ENCODE measurements at places on chromosomes 11 and 22.
A peak's percentile ranks its signal among the peaks of the same experiment; 100 is the strongest.

DNA sequence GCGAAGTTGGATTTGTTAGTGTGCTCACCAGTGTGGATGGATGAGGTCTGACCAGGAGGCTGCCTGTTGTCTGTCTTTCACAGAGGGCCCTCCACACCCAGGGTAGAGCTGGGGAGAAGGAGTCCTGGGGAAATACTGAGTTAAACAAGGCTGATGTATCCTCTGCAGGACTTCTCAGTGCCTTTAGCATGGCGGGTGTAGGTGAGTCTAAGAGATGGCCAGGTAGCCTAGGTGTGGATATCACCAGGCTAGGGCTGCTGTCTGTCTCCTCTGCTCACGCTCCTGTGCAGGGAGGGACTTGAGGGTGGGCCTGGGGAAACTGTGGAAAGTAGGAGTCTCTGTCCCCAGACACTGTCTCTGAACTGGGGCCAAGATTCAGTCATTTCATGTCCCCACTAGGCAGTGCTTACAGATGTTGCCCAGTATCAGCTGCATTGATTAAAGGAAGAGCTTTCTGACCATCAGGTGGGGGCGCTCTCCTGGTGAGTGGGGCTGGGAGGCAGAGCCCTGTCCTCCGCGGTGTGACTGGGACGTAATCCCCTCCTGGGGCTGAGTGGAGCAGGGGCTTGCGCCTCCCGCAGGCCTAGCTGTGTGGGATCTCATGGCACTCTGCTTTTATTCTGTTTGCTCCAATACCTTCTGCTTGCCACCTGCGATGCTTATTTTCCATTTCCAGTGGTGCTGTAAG, 35.5 kb upstream of the CCDC188 start:
- H3K27me3 ChIP-seq: no peaks in the 10 kb centered on the region
- no peaks in the 10 kb centered on the region for H3K36me3 ChIP-seq
- H3K4me1 ChIP-seq: no peaks in the 10 kb centered on the region

GRCh38 chr11:86918973-86919372, 36.2 kb downstream of the FZD4 start:
- H3K4me3 ChIP-seq: no peak overlapping the region
- H3K27me3 ChIP-seq: no peaks in the 10 kb centered on the region
- peaks cover 10% of the 10 kb centered on the region for H3K4me1 ChIP-seq
- DNase-seq: no peak
- peak overlapping the region; percentile 6 for H3K27ac ChIP-seq
- no peaks in the 10 kb centered on the region for H3K36me3 ChIP-seq

GRCh38 chr11:69472541-69473275, 8.8 kb upstream of the LINC01488 start:
- no peak for DNase-seq
- no peaks in the 10 kb centered on the region for H3K36me3 ChIP-seq
- no peak overlapping the region for H3K4me3 ChIP-seq
- no peaks in the 10 kb centered on the region for H3K27me3 ChIP-seq
- no peaks in the 10 kb centered on the region for H3K4me1 ChIP-seq
- no peak overlapping the region for H3K27ac ChIP-seq

DNA sequence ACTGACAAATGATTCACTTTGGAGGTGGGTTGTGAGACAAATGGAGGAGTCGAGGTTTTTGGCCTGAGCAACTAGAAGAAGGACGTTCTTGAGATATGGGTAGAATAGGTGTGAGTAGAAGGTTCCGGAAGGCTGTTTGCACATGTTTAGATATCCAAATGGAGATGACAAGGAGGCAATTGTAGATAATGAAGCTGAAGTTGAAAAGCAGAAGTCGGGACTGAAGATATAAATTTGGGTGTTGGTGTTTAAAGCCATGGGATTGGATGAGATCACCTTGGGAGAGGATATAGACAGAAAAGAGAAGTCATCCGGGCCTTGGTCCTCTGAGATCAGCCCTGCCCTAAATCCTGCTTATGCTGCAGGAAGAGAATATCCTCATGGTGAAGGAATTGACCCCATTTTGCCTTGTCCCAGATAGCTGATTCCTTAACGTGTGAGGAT, 75.5 kb upstream of the CD44 start:
- H3K27ac ChIP-seq: peak overlapping the region; percentile 84
- peaks cover 14% of the 10 kb centered on the region for H3K4me1 ChIP-seq
- no peak for DNase-seq

- H3K27ac ChIP-seq: no peak overlapping the region
- H3K4me3 ChIP-seq: no peak overlapping the region
- H3K27me3 ChIP-seq: no peaks in the 10 kb centered on the region
- DNase-seq: no peak
Observed at GRCh38 chr11:76700177-76701100, 29.9 kb upstream of the LRRC32 start.

- no peaks in the 10 kb centered on the region for H3K27me3 ChIP-seq
- H3K4me1 ChIP-seq: no peaks in the 10 kb centered on the region
Observed at GRCh38 chr11:85941380-85941973, 86.3 kb downstream of the CCDC83 start.

DNA sequence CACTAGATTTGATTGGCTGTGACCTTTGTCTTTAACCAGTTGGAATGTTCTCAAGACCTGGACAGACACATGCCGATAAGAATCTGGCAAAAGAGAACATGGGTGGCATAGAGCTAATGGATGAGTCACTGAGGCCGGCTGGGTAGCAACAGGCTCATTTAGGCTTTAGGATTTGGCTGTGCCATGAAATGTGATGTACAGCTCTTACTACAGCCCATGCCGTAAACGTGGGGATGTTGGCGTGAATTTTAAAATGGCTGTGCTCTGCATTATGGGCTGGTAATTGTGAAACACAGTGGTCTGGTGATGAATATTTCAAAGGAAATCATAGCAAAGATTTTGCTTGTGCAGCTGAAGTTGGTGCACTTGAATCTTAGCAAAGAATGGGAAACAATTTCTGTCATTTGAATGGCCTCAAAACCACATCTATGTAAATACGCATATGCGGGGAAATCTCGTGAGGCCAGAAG, 332.4 kb downstream of the TBC1D22A start:
- no peak overlapping the region for H3K4me3 ChIP-seq
- DNase-seq: no peak
- no peak overlapping the region for H3K27ac ChIP-seq

GRCh38 chr11:66840317-66841091, 2.7 kb upstream of the RCE1 start:
- H3K36me3 ChIP-seq: peaks cover 7% of the 10 kb centered on the region
- peaks cover 24% of the 10 kb centered on the region for H3K4me1 ChIP-seq
- H3K4me3 ChIP-seq: no peak overlapping the region
- H3K27me3 ChIP-seq: no peaks in the 10 kb centered on the region
- no peak for DNase-seq

- H3K27me3 ChIP-seq: no peaks in the 10 kb centered on the region
- no peaks in the 10 kb centered on the region for H3K36me3 ChIP-seq
- H3K27ac ChIP-seq: no peak overlapping the region
- H3K4me3 ChIP-seq: no peak overlapping the region
- no peak for DNase-seq
Observed at GRCh38 chr11:1498262-1498661, 11.7 kb upstream of the MOB2 start.

GRCh38 chr11:45154276-45154675, 7.8 kb downstream of the PRDM11 start:
- no peaks in the 10 kb centered on the region for H3K27me3 ChIP-seq
- no peak overlapping the region for H3K27ac ChIP-seq
- H3K4me1 ChIP-seq: no peaks in the 10 kb centered on the region
- no peak for DNase-seq
- H3K36me3 ChIP-seq: no peaks in the 10 kb centered on the region

DNA sequence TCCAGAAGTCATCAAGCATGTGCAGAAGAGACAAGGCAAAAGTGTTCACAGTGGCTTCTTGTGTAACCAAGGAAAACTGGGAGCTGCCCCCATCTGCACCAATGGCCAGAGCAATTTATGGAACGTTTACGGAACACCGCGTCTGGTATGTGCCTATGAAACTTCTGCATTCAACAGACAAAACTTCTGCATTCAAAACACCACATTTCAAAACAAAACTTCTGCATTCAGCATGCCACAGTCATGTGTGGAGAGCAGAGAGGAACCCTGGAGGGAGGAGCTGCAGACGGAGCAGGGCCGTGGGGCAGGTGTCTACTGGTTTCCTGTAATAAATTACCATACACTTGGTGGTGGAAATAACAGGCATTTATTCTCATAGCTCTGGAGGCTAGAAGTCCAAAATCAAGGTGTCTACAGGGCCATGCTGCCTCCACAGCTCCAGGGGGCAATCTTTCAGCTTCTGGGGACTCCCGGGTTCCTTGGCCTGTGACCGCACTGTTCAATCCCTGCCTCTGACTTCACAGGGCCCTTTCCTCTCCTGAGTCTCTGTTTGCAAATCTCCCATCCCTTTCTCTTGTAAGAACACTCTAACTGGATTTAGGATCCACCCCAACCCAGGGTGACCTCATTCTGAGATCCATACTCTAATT, 32.2 kb downstream of the RPL3 start:
- no peak overlapping the region for H3K4me3 ChIP-seq
- H3K27me3 ChIP-seq: no peaks in the 10 kb centered on the region
- peaks cover 68% of the 10 kb centered on the region for H3K4me1 ChIP-seq
- H3K27ac ChIP-seq: peak overlapping the region; percentile 36
- no peaks in the 10 kb centered on the region for H3K36me3 ChIP-seq

- no peak overlapping the region for H3K27ac ChIP-seq
- DNase-seq: no peak
- no peaks in the 10 kb centered on the region for H3K4me1 ChIP-seq
- H3K36me3 ChIP-seq: no peaks in the 10 kb centered on the region
Observed at GRCh38 chr11:69567951-69568808, 72.8 kb upstream of the CCND1 start.

- no peak for DNase-seq
- H3K4me3 ChIP-seq: no peak overlapping the region
- no peak overlapping the region for H3K27ac ChIP-seq
Observed at GRCh38 chr11:102421261-102421660, 31.3 kb downstream of the TMEM123 start.

GRCh38 chr11:68660066-68660810, 24.1 kb upstream of the GAL start:
- DNase-seq: no peak
- H3K27ac ChIP-seq: no peak overlapping the region
- H3K4me3 ChIP-seq: no peak overlapping the region
- no peaks in the 10 kb centered on the region for H3K27me3 ChIP-seq
- H3K4me1 ChIP-seq: 0 out of 2 replicates have a peak, but pooled peaks cover 2% of the 10 kb centered on the region

GRCh38 chr11:117855912-117856651, 20.4 kb downstream of the FXYD6 start:
- no peak for DNase-seq
- H3K27ac ChIP-seq: no peak overlapping the region
- H3K27me3 ChIP-seq: peaks cover 18% of the 10 kb centered on the region
- H3K4me1 ChIP-seq: no peaks in the 10 kb centered on the region
- no peaks in the 10 kb centered on the region for H3K36me3 ChIP-seq
- H3K4me3 ChIP-seq: no peak overlapping the region

- peaks cover 5% of the 10 kb centered on the region for H3K27me3 ChIP-seq
- H3K4me1 ChIP-seq: no peaks in the 10 kb centered on the region
- no peaks in the 10 kb centered on the region for H3K36me3 ChIP-seq
- no peak overlapping the region for H3K4me3 ChIP-seq
Observed at GRCh38 chr11:127242676-127243075, 242.1 kb upstream of the KIRREL3 start.

DNA sequence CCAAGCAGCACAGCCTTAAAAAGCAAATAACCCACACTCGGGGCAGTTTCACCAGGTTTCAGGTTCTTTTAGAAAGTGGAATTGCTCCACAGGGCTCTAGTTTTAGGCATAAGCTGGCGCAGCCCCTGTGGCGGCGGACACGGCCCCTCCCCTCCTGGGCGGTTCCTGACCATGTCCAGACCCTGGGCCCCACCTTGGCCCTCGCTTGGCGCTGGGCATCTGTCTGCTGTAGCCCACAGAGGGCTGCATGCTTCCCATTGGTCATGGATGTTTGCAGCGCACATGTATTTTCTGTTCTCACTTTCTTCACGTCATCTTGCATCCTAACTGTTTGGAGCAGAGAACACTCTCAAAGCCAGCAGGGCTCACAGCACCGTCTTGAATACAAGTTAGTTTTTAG, 244.3 kb downstream of the BRD1 start:
- DNase-seq: no peak
- H3K4me1 ChIP-seq: no peaks in the 10 kb centered on the region
- H3K27ac ChIP-seq: no peak overlapping the region
- H3K27me3 ChIP-seq: no peaks in the 10 kb centered on the region
- H3K4me3 ChIP-seq: no peak overlapping the region

- H3K36me3 ChIP-seq: no peaks in the 10 kb centered on the region
- H3K4me1 ChIP-seq: no peaks in the 10 kb centered on the region
- H3K4me3 ChIP-seq: no peak overlapping the region
- peaks cover 12% of the 10 kb centered on the region for H3K27me3 ChIP-seq
Observed at GRCh38 chr11:2247496-2247895, 22.9 kb downstream of the ASCL2 start.

DNA sequence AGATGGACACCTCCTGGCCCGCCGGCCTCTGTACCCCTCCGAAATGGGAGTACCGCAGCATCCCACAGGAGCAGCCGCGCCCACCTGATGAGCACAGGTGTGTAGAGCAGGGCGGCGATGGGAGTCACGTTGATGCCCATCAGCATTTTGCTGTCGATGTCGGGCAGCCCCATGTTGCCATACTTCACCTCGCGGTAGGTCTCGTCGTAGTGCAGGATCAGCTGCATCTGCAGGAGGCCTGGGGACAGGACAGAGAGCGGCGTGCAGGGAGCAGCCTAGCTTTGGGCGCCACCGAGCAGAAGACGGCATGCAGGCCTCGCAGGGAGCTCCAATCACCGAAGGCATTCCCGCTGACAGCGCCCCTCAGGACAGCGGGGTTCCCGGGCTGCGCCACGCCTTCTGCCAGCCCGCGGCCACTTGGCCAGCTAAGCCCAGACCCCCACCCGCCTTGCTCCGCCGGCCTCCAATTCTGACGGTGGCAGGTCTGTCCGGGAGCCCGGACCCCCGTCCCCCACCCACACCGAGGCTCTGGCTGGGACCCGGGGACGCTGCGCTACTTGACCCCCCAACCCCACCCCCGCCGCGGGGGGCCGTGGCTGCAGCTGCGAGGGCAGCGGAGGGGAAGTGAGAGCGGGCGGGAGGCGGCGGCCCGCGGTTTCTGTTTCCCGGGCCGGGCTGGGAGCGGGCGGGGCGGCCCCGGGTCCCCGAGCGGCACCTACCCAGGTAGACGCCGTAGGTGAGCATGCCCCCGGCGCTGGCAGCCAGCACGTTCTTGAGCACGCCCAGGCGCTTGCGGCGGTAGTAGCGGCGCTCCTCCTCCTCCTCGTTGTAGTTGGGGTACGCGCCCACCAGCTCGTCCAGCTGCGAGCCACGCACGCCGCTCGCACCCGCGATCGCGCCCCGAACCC, 705 bp downstream of the UNC93B1 start:
- H3K27ac ChIP-seq: no peak overlapping the region
- H3K36me3 ChIP-seq: no peaks in the 10 kb centered on the region
